ENCODE measurements at places on chromosomes 2 and 18. TPM values are rescaled to one million over a fixed set of nuclear protein-coding genes. Genes with fewer than 3 reads are reported as not detected.

The IL18RAP gene
- polyA plus RNA-seq, result not detected

The GPR35 gene
- polyA plus RNA-seq, result 10.1 TPM

The SLC14A1 gene
- 0.81 TPM for polyA plus RNA-seq

The MRPS9 gene
- polyA plus RNA-seq, result 36.1 TPM

The MC2R gene
- polyA plus RNA-seq, result not detected

The TMX3 gene
- 11.7 TPM for polyA plus RNA-seq

The TRIM43 gene
- polyA plus RNA-seq, result not detected

The PASK gene
- polyA plus RNA-seq, result 2.6 TPM

The PSTPIP2 gene
- polyA plus RNA-seq, result 11.9 TPM
